Inflammatory macrophage treated with lipopolysaccharide for 1 hour (primary cell): ENCODE measurements at places on chromosomes 2 and 18.
A peak's percentile ranks its signal among the peaks of the same experiment; 100 is the strongest.

DNA sequence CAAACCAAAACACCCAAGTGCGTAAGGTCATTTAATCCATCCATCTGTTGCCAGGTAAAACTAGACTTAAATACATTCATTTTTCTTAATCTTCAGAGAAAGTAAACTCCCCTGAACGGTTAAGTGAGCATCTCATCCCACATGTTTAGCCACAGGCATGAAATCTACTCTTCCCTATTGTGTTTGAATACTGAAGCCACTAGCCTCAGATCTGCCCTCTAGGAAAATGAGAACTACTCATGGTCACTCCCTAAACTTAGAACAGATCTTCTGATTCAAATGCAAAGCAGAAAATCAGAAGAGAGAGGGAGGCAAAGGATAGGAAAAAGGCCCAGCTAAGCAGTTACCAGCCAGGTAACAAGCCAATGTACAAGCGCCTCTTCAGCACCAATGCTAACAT is 7.1 kb downstream of the TMEM247 start:
- DNase-seq = peak; percentile 32

DNA sequence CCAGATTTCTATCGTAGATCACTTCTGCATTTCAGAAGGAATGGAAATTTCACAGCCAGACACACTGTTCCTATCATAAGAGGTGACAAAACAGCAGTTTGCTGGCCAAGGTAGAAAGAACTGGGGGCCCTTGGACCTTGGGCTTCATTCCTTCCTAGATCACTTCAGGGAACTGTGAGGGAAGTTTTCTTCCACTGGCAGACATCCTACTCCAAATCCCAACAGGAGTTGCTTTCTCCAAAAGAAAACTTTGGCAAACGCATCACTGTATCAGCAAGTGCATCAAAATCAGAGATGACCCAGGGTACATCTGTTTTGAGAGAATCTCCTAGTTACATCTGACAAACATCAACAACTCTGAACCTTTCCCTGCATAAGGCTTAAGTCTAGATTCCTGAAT is 348.4 kb upstream of the KLHL29 start:
- no peak for DNase-seq

DNA sequence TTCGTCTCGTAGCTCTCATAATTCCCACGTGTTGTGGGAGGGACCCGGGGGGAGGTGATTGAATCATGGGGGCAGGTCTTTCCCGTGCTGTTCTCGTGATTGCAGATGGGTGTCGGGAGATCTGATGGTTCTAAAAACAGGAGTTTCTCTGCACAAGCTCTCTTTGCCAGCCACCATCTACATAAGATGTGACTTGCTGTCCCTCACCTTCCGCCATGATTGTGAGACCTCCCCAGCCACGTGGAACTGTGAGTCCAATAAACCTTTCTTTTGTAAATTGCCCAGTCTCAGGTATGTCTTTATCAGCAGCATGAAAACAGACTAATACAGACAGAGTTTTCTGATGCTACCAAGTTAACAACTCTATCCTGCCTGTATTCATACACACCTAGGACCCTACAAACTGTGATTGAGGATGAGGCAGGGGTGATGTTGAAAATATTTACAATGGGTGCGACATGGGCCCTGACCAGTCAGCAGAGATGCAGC is 3.9 kb downstream of the APOB start:
- no peak for DNase-seq

GRCh38 chr2:154696810-154697417 is 1.6 kb upstream of the KCNJ3 start:
- DNase-seq = no peak

GRCh38 chr2:106176446-106177099 is 17.5 kb downstream of the UXS1 start:
- no peak for DNase-seq

DNA sequence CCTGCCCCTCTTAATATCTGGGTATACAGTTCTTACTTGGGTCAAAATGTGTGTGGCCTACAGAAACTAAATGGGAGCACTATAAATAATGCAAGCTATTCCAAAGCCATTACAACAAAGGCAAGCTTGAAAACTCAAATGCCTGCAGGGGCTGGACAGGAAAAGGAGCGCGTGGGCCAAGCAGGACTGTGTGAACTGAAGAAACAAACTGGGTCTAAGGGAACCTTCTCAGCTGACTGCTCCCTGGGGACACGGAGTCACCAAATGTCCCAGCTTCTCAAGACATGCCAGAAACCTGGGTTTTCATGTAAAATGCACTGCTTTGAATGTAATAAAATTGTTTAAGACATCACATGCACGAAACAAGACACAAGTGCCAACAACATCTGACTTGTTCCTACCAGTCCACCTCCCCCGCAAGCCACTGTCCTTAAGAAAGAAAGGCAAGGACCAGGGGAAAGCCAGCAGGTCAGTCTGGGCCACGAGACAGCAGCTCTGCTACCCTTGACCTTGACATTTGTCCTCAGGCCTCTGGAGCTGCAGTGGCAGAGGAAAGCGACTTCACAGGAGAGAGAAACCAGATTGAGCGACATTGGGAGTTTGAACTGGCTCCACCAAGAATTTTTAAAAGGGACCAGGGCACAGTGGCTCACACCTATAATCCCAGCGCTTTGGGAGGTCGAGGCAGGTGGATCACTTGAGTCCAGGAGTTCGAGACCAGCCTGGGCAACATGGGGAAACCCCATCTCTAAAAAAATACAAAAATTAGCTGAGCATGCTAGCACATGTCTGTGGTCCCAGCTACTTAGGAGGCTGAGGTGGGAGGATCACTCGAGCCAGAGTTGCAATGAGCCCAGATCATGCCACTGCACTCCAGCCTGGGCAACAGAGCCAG is 89.7 kb upstream of the SH3BP4 start:
- DNase-seq = no peak

DNA sequence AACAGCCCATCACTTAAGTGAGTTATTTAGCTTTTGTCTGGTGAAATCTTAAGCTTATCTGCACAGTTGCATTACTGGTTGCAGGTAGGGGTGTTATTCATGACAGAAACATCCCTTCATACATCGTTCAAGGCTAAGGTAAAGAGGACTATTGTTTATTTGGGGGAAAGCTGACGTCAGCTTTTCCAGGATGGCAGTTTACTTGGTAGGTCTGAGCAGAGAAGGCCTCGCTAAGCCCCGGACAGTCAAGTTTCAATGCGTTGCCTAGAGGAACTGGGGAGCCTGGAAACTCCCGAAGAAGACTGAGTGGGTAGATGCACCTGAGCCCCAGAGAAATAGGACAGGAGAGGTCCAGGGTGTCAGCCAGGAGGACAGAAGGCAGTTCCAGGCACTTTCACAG is 2.2 kb downstream of the RNU4ATAC start:
- DNase-seq = no peak

DNA sequence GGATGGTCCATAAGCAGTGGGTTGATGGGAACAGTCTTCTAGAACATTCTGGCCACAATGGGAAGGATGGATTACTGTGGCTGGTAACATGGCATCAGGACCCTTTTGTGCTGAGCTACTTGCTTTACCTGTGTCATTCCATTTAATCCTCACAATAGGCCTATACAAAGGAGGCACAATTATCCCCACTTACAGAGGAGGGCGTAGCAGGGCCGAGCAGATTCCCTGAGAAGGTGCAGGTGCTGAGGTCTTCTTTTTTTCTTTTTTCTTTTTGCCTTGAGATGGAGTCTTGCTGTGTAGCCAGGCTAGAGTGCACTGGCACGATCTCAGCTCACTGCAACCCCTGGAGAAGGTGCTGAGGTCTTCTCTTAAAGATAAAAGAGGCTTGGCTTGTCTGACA is 6.7 kb upstream of the LRRC30 start:
- no peak for DNase-seq

GRCh38 chr2:216619411-216620393 is 13.5 kb upstream of the IGFBP2 start:
- peak; percentile 42 for DNase-seq

- DNase-seq = no peak
Observed at GRCh38 chr2:172712251-172712650, 23.4 kb upstream of the RAPGEF4 start.

- no peak for DNase-seq
Observed at GRCh38 chr2:160257041-160257742, 57.1 kb upstream of the ITGB6 start.

GRCh38 chr2:136093583-136093982 is 24.4 kb downstream of the CXCR4 start:
- DNase-seq = no peak

DNA sequence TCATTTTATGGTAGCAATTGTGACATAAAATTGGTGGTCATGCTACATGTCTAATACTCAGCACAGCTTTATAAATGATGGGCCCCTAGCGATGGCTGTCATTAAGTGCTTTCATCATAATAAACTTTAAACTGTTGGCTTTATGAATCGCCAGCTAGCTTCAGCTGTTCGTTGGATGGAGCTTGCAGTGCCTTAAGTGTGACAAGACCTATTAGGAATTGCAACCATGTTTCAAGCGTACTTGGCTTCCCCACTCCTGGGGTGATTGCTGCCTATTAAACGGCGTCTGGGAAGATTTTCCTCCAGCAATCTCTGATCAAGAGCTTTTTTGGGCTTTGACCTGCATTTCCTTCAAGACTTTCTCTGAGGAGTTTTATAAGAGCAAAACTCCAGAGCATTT is 164.5 kb upstream of the SIX3 start:
- DNase-seq = no peak

- no peak for DNase-seq
Observed at GRCh38 chr2:85952196-85952734, 63.5 kb upstream of the ST3GAL5 start.

DNA sequence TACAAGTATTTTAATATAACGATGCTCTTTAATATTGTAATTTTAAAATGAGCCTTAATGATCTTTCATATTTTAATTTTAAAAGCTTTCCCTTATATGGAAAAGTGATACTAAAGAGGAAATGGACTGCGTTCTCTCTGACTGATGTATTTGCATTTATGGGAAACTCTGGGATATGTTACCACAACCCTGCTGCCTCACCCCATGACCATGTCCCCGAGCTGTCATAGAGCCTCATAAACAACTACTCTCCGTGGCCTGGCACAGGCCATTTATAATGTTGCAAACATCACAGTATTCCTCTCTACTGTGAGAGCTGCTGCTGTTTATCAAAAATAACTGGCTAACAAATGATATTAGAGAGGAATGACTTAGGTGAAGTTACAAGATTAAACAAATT is 75.8 kb upstream of the SEC11C start:
- no peak for DNase-seq

DNA sequence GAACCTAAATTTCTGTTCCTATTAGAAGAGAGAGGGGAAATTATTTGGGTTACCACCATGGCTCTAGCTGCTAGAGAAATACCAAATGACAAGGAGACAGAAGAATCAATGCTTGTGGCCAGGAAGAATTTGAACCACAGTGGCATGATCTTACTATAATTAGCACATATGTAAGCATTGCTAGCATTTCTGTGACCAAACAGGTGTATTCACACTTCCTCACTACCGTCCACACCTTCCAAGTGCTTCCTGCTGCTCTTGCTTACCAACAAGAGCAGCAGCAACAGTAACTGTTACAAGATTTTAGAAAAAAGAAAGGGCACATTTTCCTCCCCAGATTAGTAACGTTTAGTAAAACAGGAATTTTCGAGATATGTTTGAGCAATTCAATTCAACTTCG is 60.5 kb downstream of the CDH7 start:
- DNase-seq = no peak

DNA sequence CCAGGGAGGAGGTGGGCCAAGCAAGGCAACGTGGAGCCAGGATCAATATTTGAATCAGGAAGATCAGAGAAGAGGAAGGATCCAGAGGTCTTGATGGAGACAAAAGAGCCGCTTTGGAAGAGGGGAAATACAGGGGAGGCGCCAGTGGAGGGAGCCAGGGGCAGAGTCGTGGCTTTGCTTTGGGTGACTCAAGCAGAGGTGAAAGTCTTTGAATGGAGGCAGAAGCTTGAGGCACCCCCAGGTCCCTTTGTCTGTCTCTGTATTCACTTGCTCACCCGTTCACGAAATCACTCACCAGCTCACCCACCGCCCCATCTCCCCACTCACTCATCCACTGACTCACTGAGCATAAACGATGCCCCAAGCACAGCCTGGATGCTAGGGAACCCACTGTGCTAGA is 134.1 kb downstream of the ACOXL start:
- no peak for DNase-seq

DNA sequence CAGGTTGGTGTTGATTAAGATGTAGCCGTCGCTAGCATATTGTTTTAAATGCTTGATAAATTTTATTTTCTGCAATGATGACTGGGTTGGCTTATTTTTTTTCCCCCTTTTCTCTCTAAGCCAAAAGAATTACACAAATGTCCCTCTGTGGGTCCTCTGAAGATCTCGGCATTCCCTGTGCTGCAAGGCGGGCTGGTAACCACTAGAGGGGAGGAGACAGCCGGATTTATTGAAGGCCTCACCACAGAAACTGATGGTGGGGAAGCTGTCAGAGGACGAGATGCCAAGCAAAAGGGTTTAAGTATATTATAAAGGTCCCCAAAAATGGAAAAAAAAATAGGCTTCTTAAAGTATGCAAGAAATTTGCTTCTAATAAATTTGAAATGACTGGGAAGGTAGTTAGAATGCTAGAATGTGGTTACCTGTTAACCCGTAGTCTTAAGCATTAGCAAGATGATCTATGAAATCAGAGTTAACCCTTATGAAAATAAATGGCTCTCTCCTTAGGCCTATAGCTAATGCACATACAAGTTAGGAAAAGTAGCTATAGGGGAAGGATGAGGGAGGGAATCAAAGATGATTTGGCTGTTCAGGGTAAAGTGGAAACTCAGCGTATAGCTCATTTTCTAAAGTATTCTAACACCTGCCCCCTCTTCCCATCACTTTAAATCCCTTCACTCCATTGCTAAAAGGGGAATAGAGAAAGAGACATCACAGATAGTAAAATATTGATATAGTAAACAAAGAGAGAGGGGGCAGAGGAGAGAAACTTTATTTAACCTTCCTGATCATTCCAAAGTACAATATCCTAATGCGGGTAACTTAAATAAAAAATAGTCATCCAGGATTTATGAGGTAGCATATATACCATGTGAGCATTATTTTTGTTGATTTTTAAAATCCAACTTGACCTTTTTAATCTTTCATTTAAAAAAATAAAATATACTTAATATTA is 894.5 kb upstream of the POU3F3 start:
- no peak for DNase-seq

DNA sequence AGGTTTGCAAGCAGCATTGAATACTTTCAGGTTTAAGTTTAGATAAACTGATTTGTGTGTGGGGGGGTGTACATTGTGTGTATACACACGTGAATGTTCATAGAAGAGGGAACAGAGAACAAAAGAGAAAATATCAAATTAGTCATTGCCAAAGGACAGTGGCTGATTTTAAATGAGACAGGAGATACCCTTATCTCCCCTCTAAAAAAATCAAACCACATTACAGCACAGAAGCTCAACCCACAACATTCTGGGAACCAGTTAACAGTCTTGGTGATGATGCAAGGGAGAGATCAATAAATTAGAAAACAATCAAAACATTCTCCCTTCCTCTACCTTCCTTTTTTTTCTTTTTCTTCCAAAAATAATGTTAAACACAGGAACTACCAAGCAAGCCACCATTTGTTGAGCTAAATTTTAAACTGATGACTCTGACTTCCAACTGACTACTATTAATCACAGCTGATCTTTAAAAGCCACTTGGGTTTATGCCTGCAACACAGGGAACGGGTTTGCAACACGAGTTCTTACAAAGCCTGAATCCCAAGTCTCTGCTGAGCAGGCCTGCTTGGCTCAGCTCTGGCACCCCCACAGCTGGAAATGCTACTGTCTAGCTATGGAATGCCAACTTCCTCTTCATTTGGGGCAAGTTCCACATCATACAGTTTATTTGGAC is 119.2 kb upstream of the ACVR1C start:
- DNase-seq = no peak

GRCh38 chr2:15579641-15580040 is 12.0 kb upstream of the DDX1 start:
- DNase-seq = no peak
